ENCODE measurements at places on chromosomes 6 and 20. TPM values are rescaled to one million over a fixed set of nuclear protein-coding genes. Genes with fewer than 3 reads are reported as not detected.

PCK1 gene
- total RNA-seq: not detected

GGTLC1 gene
- not detected for total RNA-seq

COL21A1 gene
- 1.6 TPM for total RNA-seq

SNTA1 gene
- total RNA-seq: 8.5 TPM

PSORS1C2 gene
- total RNA-seq: not detected

PLCB4 gene
- total RNA-seq: 5.0 TPM

SNX14 gene
- total RNA-seq: 90.5 TPM

DOK5 gene
- total RNA-seq: 0.98 TPM

LCA5 gene
- total RNA-seq: 5.5 TPM

KCNG1 gene
- 2.0 TPM for total RNA-seq

SEMG2 gene
- total RNA-seq: not detected

ULBP2 gene
- 8.0 TPM for total RNA-seq

ZSWIM3 gene
- total RNA-seq: 9.5 TPM

VEGFA gene
- 13.2 TPM for total RNA-seq

C20orf141 gene
- not detected for total RNA-seq

FERMT1 gene
- total RNA-seq: 0.65 TPM

VWA7 gene
- total RNA-seq: 0.65 TPM

SNPH gene
- 6.2 TPM for total RNA-seq

ANKEF1 gene
- 3.3 TPM for total RNA-seq

Data from vein endothelial cell (primary cell).